NCI-H187 treated with DMSO at 0.1 percent for 48 hours (cell line): ENCODE measurements at places on chromosomes 7 and 10.

DNA sequence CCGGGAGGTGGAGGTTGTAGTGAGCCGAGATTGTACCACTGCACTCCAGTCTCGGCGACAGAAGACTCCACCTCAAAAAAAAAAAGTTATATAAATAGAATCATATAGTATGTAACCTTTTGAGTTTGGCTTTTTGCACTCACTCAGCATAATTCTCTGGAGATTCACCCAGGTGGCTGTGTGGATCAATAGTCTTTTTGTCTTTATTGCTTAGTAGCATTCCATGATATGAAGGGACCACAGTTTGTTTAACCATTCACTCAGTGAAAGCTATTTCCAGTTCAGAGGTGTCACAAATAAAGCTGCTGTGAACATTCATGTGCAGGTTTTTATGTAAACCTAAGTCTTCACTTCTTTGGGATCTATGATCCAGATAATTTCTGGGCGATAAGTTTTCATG lies 167.7 kb downstream of the PKD1L1 start:
- no peak for DNase-seq

- no peak for DNase-seq
Measured at GRCh38 chr7:38300175-38300574, 26.7 kb upstream of the TARP start.

DNA sequence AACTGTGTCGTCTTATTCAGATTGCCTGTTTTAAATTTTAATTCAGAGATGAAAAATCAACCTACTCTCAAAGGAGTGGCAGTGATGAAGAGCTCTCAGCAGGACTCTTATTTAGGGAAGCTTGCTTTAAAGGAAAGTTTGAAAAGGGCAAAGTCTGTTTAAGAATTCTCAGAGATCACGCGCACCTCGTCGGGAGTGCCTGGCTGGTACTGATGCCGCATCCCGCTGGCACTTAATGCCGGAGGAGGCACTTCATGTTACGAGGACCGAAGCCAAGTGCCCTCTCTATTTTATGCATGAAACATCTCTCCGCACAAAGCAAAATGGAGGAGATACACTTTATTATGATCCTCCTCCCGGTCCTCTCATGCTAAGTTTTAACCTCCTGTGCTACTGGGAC lies 71.1 kb upstream of the INSYN2A start:
- DNase-seq: no peak

GRCh38 chr10:4685491-4685890 lies 140.5 kb upstream of the AKR1E2 start:
- no peak for DNase-seq

- no peak for DNase-seq
Measured at GRCh38 chr10:29962166-29962850, 97.1 kb downstream of the JCAD start.

- DNase-seq: no peak
Measured at GRCh38 chr7:65744406-65744805, 128.5 kb upstream of the VKORC1L1 start.

- DNase-seq: no peak
Measured at GRCh38 chr10:60618861-60619260, 159.4 kb upstream of the CDK1 start.

GRCh38 chr7:89687211-89687610 lies 467.1 kb upstream of the STEAP1 start:
- DNase-seq: no peak

DNA sequence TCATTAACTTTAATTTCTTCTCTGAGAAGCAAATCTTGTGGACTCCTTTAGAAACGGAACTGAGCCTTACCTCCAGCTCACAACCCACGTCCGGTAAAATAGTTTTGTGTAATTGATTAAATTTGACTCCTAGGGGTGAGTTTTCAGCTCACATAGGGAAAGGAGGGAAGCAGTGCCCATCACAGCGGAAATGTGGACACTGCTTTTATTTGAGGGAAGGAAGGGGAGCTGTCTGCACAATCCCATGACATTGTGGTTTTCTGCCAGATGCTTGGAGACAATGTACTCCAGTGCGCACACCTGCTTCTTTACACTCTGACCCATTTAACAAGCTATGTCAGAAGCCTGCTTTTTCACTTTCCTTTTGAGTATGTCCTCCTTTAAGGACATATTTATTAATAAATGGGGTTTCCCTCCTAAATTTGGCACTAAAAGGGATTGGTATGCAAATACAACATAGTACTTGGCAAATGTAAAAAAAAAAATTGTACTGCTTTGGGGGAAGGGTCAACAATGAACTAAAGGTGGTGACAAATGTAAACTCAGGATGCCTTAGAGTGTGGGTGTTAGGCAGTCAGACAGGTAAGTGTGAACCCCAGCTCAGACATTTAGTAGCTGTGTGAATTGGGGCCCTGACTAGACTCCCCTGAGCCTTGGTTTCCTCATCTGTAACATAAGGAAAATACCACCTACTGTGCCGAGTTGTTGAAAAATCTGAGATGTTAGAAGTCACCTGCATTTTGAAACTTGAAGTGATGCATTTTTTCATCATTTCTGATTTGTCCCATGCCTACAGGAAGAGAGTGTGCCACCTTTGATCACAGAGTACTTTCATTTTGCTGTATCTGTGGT lies 90.2 kb upstream of the KLF6 start:
- no peak for DNase-seq

- no peak for DNase-seq
Measured at GRCh38 chr7:157486007-157486755, 149.4 kb downstream of the DNAJB6 start.

DNA sequence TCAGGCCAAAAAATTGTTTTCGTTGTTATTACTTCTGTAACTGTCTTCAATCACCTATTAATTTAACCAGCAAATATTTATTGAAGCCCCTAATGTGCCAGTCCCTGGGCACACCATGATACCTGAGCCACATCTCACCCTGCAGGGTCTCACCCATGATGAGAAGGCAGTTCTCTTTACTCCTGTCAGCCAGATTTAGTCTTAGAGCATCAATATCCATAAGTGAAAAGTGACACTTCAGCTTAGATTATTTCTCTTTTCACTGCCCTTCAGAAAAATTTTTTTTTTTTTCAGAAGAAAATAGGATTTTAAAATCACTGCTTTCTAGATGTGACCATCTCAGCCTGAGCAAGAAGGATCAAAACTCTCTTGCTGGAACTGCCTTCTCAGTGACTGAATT lies 258.6 kb upstream of the NFE2L3 start:
- no peak for DNase-seq

DNA sequence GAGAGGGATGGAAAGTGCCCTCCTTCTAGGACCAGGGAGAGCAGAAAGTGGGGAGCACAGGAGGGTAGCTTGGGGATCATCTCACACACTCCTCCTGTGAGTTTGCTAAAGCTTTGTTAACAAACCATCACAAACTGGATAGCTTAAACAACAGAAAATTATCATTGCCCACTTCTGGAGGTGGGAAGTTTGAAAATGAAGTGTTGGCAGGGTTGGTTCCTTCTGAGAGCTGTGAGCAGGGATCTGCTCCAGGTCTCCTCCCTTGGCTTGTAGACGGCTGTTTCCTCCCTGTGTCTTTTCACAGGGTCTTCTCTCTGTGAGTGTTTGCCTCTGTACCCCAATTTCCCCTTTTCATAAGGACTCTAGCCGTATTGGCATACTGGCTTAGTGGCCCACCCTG lies 32.0 kb upstream of the CXCL12 start:
- no peak for DNase-seq

- DNase-seq: no peak
Measured at GRCh38 chr10:74957285-74957961, 131.0 kb downstream of the KAT6B start.

GRCh38 chr10:95500649-95501048 lies 60.5 kb downstream of the SORBS1 start:
- DNase-seq: peak; percentile 43

DNA sequence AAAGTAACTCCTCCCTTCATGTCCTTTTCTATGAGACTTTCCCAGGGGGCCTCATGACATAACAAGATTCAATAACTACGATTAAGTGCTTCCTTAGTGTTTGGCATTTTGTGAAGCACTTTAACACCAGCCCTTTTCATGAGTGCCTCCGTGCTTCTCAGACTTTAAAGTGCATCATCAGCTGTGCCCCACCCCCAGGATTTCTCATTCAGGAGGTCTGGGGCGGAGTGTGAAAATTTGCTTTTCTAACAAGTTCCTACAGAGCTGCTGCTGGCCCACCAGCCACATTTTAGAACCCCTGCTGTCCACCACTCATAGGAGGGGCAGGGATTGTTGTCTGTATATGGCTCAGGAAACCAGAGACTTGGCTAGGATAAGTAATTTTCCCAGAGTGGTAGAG lies 445.3 kb downstream of the LRMDA start:
- DNase-seq: no peak

DNA sequence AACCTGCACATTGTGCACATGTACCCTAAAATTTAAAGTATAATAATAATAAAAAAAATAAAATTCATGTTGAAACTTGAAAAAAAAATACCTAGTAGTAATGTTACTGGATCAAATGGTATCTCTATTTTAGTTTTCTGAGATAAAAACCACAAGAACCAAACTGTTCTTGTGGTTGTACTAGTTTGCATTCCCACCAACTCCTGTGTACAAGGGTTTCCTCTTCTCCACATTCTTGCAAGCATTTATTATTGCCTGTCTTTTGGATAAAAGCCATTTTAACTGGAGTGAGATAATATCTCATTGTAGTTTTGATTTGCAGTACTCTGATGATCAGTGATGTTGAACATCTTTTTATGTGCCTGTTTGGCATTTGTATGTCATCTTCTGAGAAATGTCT lies 177.7 kb downstream of the KIF20B start:
- no peak for DNase-seq

DNA sequence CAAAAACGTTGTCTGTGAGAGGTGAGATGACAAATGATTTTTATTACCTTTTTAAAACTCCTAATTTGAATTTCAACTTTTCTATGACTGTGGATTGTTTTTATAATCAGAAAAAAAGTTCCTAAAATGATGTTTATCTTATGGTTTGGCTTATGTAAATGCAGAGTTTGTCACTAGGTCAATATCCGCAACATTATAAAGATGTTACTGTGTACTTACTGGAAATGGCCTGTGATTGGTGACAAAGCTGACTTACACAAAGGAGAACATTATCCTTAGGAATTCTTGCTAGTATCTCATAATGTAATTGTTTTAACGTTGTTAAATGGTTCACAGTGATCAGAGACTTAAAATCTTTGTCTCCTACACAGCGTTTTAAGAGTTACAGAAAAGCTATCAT lies 79.0 kb downstream of the SDK1 start:
- no peak for DNase-seq

DNA sequence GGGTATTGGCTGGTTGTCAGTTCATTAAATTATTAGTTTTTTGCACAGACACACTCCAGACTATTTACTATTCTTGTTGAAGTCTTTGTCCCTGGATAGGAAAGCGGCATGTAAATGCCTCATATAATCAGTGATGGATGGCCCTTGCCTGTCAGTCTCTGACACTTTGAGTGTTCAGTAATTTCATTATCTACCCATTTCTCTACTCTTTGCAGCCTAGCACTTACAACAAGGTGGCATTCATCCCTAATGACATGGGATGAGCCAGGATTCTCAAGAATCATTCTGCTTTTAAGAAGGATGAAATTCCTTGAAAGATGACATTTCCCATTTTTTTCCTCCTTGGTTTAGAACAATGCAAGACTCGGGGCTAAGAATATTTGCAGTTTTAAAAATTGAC lies 155.7 kb downstream of the SORCS3 start:
- no peak for DNase-seq

- no peak for DNase-seq
Measured at GRCh38 chr7:33079096-33079495, 16.5 kb upstream of the NT5C3A start.

GRCh38 chr10:127939786-127940330 lies 33.0 kb downstream of the PTPRE start:
- DNase-seq: no peak

- DNase-seq: no peak
Measured at GRCh38 chr10:103709341-103709920, 145.9 kb downstream of the SH3PXD2A start.

- DNase-seq: no peak
Measured at GRCh38 chr7:73746378-73746777, 7.8 kb upstream of the ABHD11 start.

GRCh38 chr7:100949227-100949932 lies at the start of gene MUC3A:
MUC3A (plus strand) TSS chr7:100949534; CDS start chr7:100949625, 91 bp downstream.
- no peak for DNase-seq

GRCh38 chr7:128891110-128891941 lies 19.2 kb downstream of the KCP start:
- no peak for DNase-seq

GRCh38 chr7:150307129-150307528 lies 16.0 kb upstream of the LRRC61 start:
- no peak for DNase-seq

- DNase-seq: no peak
Measured at GRCh38 chr10:86172301-86172700, 194.3 kb downstream of the GRID1 start.
